ENCODE measurements at places on chromosomes 12 and 14.

DNA sequence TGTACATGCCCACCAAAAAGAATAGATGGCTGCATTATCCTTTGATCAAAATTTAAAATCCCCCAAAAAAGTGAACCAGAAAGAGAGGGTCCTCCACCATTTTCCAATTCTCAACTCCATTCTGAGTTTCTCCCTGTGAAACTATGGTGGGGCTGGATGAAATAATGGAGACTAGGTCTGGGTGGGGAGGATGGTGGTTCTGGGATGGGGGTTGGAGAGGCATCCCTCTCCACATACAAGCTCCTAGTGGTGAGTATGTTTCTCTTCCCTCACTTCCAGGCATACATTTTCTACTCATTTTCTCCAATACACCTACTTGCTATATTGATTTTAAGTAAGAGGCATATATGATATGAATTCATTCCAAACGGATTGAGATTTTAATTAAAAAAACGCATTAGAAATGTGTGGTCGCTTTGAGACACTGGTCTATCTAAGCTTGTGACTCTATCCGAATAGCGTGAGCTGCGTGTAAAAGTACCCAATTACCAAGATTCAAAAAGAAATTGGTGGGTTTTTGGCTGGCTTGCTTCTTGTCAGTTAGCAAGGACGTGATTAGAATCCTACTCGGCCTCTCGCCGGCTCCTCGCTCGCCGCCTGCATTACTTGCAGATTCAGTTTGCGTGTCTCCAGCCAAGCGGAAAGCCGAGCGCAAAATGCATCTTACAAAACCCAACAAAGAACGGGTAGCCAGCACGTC lies 3.4 kb downstream of the ASCL1 start:
- no peak for DNase-seq

DNA sequence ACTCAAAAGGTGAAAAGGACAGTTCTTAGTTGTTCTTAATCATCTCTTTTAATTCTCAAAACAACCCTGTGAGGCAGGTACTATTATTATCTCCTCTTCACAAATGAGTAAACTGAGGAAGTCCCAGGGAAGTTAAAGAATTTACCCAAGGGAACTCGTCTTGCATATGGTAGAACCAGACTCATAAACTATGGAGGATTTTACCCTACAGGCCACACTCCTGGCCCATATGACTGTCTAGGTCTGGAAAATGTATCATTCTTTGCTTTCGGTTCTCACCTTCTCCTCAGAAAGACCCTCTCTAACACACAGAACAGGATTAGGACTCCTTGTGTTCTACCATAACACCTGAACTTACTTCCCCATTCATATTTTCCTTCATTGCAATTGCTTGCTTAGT lies 18.9 kb downstream of the SOX5 start:
- no peak for DNase-seq

DNA sequence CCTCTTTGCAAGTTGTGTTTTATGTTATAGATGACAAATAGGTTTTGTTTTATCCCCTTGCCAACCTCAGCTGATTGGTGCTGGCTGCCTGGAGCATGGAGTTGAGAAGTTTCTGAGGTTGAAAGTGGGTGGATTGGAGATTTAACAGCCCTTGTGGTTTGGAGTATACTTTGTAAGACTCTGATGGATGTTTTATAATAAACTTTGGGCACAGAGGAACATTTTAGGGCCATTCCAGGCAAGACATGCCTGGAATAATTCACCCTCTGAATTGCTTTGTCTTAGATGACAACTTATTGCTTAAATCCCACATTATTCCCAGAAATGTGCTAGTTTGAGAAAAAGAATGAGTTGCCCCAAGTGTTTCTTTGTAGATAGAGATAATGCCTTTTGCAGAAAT lies 158.9 kb downstream of the SLC5A8 start:
- DNase-seq, result no peak

- DNase-seq, result no peak
Measured at GRCh38 chr14:30849354-30849753, 25.0 kb upstream of the COCH start.

DNA sequence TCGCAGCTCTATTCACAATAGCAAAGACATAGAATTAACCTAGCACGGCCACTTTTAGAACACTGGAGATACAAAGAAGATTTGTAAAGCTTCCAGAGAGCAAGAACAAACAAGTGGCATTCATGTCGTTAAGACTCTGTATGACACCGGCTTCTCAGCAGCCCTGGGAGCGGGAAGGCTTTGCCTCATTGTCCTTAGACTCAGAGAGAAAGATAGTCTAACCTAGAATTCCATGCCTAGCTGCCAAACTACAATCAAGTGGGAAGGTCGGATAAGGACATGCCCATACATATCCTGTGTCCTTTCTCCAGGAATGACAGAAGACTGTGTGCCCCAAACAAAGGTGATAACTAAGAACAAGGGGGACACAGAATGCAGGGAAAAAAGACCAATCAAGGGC lies 1038.3 kb downstream of the BCL11B start:
- DNase-seq, result no peak
